ENCODE measurements at places on chromosomes 11 and 22.

- no peak for DNase-seq
These were observed 13.4 kb downstream of the CXCR5 start for GRCh38 chr11:118896921-118897591.

- no peak for DNase-seq
These were observed 352.9 kb downstream of the TENM4 start for GRCh38 chr11:79087961-79088318.

- no peak for DNase-seq
These were observed 30.8 kb downstream of the APOL3 start for GRCh38 chr22:36129486-36130388.

- DNase-seq, result no peak
These were observed 40.6 kb downstream of the PARVA start for GRCh38 chr11:12417691-12418611.

DNA sequence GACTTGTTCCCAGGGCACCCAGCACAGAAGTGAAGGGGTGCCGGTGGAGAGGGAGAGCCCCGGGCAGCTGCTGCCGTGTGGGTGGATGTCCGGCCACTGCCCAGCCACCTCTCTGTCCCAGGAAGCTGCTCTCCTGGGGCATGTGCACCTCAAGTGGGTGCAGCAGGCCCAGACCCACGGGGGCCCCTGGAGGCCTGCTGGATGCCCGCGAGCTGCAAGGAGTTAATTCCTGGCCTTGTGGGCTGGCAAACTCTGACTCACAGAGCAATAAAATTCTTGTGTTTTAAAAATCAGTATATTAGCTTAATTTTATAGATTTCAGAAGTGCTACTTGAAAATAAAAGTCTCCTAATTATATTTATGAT, 37.4 kb upstream of the KCNQ1OT1 start:
- DNase-seq, result no peak

DNA sequence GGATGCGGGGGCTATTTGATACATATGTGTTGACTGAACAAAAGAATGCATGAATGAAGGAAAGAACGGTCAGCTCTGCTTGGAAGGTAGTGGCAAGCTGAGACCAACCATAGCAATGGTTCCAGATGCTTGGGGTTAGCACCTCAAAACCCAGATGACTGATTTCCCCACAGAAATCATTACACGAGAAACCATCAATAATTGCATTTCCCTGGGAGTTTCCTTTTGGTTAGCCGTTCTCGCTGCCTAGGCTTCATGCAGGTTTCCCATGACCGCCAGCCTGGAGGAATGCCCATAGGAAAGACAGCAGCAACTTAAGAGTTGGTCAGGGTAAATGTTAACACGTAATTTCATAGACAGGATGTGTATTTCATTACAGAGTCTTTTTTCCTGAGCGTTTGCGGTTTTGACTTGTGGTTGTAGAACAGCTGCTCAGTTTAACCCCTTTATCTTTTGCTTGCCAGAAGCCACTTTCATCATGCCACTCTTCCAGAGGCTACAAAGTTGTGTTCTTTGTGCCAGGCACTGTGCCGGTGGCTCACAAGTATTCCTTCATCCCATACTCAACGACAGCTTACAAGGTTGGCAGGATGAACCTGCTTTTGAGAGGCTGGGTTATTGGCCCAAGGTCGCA, 2.8 kb downstream of the IL17RA start:
- DNase-seq, result no peak

DNA sequence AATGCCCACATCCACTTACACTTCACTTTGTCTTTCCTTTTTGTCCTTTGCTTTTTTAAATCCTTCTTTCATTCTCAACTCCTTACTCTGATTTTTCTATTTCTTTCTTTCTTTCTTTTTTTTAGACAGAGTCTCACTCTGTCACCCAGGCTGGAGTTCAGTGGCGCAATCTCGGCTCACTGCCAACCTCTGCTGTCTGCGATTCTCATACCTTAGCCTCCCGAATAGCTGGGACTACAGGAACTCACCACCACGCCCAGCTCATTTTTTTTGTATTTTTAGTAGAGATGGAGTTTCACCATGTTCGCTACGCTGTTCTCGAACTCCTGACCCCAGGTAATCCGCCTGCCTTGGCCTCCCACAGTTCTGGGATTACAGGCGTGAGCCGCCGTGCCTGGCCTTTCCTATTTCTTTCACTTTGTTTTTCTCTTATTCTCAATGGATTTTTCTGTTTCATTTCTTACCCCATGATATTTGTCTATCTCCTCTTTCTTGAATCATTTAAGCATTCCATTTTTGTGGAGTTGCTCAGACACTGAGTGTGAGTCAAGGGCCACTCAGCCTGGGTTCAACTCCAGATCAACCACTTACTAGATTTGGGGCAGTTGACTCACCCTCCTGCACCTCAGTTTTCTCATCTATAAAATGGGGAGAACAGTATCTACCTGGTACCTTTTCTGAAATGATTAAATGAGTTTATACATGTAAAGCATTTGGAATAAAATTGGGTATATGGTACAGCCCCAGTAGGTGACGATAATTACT, 7.6 kb downstream of the KCNJ5 start:
- no peak for DNase-seq

- no peak for DNase-seq
These were observed 63.9 kb upstream of the CTTN start for GRCh38 chr11:70334351-70334995.

DNA sequence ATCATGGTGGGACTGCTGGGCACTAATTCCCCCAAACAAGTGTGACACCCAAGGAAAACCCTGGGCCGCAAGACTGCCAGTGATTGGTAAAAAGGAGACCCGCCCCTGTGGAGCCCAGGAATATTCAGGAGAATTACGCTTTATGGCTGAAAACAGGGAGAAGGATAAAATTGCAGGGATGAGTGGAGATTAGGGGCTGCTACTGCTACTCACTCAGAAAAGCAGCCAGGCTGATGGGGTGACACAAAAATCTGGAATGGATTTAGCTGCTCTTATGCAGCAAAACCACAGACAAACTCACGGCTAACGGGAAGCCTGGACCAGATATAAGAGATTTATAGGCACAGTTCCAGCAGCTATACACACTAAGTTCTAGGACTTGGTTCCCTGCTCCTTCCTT, 4.4 kb upstream of the FBXO3 start:
- DNase-seq, result no peak

DNA sequence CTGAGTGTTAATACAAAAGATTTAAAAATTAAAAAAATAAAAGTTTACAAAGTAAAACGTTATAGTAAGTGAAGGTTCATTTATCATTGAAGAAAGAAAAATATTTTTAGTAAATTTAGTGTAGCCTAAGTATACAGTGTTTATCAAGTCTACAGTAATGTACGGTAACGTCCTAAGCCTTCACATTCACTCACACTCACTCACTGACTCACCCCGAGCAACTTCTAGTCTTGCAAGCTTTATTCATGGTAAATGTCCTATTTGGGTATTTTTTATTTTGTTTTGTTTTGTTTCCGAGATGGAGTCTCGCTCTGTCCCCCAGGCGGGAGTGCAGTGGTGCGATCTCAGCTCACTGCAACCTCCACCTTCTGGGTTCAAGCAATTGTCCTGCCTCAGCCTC, 8.8 kb downstream of the CASTOR1 start:
- no peak for DNase-seq

GRCh38 chr11:37519781-37520180, 921.7 kb upstream of the RAG2 start:
- no peak for DNase-seq

GRCh38 chr11:103622296-103622695, 414.1 kb upstream of the DDI1 start:
- no peak for DNase-seq

DNA sequence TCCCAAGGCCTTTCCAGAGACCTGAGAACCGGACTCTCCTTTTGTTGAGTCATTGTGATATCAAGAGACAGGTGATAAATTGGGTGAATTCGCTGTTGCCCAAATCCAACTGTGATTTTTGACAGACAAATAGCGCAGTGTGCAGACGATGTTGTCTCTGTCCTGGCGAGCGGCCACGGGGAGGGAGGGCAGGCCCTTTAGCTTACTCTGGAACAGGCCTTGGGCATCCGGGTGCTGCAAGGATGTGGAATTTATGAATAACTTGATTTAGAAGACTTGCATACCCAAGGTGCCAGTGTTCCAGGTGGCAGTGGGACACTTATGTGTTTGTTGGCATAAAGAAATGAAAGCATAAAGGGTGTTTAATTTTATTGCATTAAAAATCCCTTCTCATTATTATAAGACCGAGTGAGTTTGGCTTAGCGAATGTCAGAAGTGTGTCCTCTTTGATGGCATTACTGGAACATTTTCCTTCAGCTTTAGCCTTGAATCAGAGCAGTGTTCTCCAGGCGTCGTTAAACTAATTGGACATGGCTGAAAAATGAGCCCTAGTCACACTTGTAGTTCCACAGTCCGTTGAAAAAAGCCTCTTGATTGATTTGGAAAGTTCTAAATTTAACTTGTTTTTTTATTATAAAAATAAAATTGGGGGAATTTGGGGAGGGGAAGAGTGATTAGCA, 9.4 kb downstream of the LDLRAD3 start:
- no peak for DNase-seq

DNA sequence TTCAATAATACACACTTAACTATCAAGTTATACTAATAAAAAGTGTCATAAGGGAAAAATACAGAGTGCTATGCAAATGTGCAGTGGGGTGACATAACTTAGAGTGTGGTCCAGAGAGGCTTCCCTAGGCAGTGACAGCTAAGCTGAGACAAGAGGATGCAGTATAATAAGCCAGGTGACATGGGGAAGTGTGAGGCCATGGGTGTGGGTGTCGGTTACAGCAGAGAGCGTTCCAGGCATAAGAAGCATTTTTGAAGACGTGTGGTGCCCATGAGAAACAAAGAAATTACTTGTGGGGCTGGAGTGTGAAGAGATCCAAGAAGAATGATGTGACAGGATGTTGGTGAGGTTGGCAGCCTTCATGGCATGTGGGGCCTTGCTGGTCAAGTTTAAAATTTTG, 78.1 kb upstream of the PICALM start:
- no peak for DNase-seq

DNA sequence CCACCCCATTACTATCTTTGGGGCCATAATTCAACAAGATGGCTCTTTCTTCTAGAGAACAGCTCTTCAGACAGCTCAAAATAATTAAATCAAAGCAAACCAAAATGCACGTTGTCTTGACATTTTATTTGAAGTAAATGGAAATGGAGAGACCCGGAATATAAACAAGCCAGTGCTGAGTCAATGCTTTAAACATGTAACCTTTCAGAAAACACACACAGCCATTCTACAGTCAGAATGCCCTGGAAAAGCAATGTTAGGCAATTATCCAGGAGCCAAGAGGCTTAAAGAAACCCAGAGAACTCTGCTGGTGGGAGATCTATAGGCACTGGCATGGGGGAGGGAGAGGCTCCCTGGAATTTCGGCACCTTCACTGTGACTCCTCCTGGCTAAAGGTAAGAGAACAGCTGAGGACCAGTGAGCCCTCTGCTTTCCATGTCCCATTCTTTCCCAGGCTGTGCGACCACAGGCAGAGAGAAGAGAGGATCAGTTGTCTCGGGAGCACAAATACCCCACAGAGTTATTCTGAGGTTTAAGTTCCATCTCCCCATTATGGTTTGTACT, 254.0 kb upstream of the CCDC90B start:
- no peak for DNase-seq

DNA sequence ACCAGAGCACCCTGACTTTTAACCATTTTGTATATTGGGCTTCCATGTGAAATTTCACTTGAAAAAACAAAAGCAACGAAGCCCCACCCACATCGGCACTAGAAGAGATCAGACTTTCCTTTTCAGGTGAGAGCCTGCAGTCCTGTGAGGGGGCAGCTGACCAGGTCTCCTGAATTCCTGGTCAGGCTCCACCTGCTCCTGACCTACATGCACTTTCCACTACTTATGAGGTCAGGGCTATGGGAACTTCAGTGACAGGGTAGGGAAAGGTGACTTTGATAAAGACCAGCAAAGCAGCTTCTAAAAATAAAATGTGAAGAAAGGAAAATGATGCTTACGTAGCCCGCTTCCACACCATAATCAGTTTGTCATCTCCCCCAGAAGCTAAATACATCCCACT, 24.7 kb downstream of the HIRA start:
- DNase-seq, result no peak

DNA sequence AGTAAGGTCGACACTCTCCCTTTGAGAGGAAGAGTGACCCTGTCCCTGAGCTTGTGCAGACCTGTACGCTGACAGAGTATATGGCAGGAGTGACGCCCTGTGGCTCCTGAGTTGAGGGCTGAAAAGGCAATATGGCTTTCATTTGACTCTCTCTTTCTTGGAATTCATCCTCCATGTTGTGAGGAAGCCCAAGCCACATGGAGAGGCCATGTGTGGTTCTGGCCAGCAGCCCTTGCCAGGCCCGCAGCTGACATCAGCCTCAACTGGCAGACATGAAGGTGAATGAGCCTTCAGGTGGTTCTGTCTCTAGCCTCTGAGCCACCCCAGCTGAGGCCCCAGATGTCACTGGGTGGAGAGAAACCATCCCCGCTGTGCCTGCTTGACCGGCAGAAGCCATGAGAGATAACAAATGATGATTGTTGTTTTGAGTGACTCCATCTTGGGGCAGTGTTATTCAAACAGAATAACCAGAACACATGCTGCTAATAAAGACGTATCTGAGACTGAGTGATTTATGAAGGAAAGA, 31.9 kb downstream of the SMIM38 start:
- DNase-seq, result no peak

DNA sequence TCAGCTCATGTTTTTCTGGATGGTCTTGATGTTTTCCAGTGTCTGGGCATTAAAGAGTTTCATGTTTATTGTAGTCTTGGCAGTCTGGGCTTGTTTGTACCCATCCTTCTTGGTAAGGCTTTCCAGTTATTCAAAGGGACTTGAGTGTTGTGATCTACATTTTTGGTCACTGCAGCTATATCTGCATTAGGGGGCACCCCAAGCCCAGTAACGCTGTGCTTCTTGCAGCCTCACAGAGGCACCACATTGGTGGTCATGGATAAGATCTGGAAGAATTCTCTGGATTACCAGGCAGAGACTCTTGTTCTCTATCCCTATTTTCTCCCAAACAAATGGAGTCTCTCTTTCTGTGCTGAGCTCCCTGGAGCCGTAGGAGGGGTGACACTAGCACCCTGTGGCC, 451.5 kb upstream of the FAT3 start:
- DNase-seq, result no peak

- DNase-seq, result no peak
These were observed 2.2 kb upstream of the MRGPRG start for GRCh38 chr11:3220521-3221407.

GRCh38 chr11:30489511-30489910, 96.6 kb downstream of the MPPED2 start:
- no peak for DNase-seq

- DNase-seq, result no peak
These were observed 89.8 kb downstream of the SYT9 start for GRCh38 chr11:7341551-7341950.

DNA sequence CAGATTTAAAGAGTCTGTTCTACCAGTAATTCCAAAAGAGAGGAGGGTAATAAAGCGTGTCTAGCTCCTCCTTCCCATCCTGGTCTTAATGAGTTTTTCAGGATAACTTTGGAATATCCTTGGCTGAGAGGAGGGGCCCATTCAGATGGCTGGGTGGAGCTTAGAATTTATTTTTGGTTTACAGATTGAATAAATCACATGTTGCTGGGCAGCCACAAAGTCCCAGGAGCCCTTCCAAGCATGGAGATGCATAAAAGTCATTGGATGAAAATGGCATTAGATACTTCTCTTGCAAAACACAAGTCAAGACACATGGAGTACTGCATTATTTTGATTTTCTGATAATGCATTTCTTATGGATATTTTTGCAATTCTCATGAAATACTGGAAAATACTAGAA, 139.0 kb downstream of the TRPC6 start:
- DNase-seq, result no peak

- no peak for DNase-seq
These were observed 12.2 kb upstream of the OR52D1 start for GRCh38 chr11:5476186-5476819.

Measured in stimulated activated CD4-positive, alpha-beta T cell treated with anti-CD3 and anti-CD28 coated beads, Interleukin-15, amount 100 ng/mL, for 1 hour (primary cell).